ENCODE measurements at places on chromosomes 7 and 10.

GRCh38 chr7:155918720-155919390 lies 106.6 kb upstream of the SHH start:
- peak; percentile 54 for DNase-seq

GRCh38 chr7:155555116-155555695 lies 8.8 kb upstream of the CNPY1 start:
- no peak for DNase-seq

- peak; percentile 28 for DNase-seq
Measured at GRCh38 chr7:115707258-115708012, 323.1 kb downstream of the TFEC start.

DNA sequence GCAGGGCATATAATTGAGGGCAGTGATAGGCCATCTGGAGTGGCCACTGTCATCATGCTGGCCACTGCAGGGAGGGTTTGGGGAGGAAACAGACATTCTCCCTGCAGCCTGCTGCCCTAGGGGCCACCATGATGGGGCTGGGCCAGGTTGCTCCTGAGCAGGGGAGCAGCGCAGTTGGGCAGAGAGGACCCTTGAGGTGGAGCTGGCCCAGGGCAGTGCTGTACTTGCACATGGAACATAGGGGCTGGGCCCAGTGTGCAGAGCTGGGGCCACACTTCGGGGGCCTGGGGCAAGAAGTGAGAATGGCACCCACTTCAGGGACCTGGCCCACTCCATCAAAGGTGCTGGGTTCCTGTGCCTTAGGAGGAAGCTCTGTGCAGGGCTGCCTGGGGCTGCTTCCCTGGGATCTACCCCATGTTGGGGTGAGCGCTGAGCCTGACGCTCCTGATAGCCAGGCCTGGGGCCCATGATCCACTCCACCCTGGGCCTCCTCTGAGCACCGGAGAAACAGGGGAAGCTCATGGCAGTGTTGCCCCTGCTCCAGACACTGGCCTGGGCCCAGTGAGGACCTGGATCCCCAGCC lies 21.3 kb upstream of the NUB1 start:
- no peak for DNase-seq

GRCh38 chr10:24912215-24912614 lies 40.2 kb downstream of the PRTFDC1 start:
- DNase-seq = peak; percentile 21

DNA sequence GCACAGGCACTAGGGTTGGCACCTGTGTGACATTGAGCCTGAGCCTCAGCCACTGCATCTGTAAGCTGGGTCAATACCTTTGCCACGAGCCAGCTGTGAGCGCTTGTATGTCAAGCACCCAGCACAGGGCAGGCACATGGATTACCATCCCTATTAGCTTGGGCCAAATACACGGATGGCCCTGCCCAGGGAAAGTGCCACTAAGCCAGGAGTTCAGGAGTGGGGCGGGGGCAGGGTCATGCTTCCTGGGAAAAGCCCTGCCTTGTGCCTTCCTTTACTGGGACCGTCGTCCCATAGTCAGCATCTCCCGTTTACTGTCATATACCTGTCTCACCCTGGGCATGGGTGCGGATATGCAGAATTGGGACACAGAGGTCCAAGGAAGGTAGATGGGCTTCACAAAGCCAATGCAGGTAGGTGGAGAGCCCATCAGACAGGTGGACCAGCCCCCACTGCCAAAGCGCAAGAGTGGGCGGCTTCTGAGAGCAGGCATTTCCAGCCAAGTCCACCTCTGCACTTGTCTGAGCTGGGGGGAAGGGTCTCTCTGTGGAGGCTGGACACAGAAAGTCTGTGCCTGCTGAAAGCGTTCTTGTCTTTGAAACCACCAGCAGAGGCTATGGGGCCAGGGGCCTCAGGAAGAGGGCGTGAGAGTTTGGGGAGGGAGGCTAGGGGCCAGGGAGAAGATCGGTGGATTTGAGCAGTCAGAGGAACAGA lies 72.6 kb downstream of the VWA2 start:
- no peak for DNase-seq

GRCh38 chr10:91590142-91590903 lies 42.5 kb downstream of the PPP1R3C start:
- DNase-seq = peak; percentile 95

DNA sequence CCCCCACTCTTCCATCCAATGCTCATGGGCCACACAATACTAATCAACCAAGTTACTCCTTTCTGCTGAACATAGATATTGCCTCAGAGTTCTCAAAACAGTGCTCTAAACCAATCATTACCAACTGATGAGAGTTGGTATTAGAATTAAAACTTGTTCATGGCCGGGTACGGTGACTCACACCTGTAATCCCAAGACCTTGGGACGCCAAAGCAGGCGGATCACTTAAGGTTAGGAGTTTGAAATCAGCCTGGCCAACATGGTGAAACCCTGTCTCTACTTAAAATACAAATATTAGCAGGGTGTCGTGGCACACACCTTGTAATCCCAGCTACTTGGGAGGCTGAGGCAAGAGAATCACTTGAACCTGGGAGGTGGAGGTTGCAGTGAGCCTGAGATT lies 8.2 kb downstream of the TM9SF3 start:
- no peak for DNase-seq

DNA sequence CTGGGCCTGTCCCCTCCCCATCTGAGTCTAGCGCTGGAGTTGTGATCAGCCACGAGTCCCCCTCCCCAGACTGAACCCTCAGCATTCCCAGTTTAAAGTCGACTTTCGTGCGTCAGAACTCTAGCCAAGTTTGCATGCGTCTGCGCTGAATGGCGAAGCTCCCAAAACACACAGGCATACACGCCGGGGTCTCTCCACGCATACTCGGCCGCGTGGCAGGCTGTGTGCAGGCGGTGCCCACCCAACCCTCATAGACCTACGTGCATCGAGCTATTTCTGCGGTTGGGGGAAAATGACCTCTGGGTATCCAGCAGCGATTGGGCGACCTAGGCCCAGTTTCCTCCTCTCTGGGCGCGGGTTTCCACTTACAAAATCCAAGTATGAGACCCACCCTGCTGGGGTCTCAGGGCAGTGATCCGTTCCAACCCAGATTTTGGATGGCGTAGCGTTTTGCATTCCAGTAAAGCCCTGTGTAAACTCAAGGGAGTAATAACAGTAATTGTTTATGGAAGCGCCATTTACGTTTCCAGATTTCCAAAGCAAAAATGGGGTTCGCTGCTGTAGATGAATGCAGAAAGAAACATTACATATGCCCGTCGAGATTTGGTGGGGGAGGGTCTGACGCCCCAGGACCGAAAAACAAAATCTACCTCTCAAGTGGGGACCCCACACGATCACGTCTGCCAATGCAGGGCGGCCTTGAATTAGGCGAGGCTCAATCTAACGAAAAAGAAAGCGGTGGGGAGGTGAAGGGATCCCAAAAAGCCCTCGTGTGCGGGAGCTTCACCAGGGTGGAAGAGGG lies 2.0 kb upstream of the HMX3 start:
- no peak for DNase-seq

DNA sequence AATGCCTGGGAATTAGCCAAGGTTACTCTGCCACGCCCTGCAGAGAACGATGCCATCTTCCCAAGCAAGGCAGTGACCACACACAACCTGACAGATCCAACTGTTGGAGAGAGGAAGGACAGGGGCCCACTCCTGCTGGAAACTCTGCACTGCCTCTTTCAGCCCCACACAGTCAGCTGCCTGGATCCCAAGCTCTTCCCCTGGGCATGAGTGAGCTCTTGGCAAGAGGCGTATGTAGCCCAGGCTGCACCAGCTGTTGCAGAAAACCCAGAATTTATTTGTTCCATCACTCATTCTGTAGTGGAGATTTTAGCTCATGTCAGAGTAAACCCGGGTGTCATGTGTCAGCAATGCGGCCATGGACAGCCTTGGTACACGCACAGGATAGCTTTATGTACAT lies 135.1 kb upstream of the TRIM24 start:
- DNase-seq = no peak

GRCh38 chr10:14924013-14924412 lies 29.9 kb downstream of the DCLRE1C start:
- no peak for DNase-seq

Measured in fibroblast of skin of abdomen (primary cell).